ENCODE measurements at places on chromosomes 16 and 17. TPM values are rescaled to one million over a fixed set of nuclear protein-coding genes. Genes with fewer than 3 reads are reported as not detected.

GRCh38 chr16:84115919-84116719, 623 bp downstream of the MBTPS1 start:
- DNase-seq: peak; percentile 32

- peak; percentile 73 for DNase-seq
These were observed 4.2 kb downstream of the IRX3 start for GRCh38 chr16:54282202-54282927.

- DNase-seq: peak; percentile 30
These were observed 932 bp downstream of the ZNF267 start for GRCh38 chr16:31874366-31875111.

DNA sequence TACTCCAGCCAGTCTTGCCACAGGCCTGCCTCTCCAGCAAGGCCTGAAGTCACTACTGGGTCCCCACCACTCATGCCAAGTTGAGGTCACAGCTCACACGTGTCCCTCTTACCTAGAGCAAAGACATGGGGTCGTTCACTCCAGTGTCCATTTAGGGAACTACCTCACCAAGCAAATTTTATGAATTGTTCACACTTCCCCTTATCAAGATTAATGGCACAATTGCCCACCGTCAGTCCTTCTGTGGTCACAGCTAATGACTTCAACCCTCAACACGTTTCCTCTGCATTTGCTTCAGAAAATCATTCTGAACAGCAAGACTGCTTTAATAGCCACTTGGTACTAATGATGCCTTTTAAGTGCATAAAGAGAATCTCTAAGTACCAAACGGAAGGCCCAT, 14.6 kb downstream of the IRX6 start:
- DNase-seq: no peak

DNA sequence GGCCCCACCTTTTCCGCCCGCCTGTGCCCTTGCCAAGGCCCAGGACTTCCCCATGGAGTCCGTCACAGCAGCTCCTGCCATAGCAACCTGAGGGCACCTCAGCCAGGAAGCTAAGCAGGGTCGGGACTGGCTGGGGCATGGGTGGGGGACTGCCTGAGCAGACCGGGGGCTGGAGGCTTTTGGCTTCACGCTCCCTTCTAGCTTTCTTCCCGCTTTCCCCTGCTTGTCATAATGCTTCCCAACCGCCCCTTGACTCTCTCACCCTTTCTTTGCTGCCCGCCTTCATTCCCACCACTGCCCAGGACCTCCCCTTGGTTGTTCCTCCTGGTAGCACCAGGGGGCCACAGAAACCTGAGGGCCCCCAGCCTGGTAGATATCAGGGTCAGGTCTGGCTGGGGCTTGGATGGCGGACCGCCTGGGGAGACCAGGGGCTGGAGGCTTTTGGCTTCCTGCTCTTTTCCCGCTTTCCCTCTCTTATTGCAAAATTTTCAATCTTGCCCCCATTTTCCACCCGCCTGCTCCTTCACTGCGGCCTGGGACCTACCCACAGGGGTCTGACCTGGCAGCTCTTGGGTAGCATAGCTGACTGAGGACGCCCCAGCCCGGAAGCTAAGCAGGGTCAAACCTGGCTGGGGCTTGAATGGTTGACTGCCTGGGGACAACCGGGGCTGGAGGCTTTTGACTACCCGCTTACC, 2287.7 kb downstream of the TP53TG3F start:
- DNase-seq: no peak

DNA sequence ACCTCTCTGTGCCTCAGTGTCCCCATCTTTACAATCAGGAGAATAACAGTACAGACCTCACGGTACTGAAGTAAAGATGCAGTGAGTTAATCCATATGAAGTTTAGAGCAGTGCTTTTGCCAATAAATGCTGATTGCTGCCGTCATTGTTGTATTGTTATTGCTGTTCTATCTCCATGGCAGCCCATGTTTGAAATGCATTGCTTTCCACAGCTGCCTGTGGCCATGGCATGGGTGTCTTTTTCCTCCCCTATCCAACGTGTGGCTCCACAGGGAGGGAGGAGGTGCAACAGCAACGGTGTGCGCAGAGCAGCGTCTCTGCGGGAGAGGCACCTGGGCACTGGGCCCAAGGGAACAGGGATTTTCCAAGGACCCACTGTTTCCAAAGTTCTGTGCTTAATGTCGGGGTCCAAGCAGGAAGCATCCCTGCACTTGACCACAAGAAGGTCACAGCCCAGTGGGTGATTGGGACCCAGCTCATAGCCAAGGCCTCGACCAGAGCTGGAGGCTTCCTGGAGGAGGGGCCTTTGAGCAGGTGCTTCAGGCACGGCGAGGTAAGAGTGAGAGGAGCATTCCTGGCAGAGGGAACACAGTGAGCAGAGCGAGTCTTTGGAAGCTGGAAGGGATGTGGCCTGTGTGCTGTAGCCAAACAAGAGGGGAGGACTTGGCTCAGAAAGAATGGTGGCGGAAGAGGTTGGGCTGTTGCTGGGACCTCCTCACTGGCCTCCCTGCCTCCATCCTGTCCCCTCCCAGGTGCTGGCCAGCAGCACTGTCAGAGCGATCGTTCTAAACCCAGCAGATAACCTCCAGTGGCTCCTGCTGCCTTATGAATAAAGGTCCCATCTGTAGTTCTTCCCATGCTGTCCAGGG, 3.9 kb downstream of the RAI1 start:
- no peak for DNase-seq

DNA sequence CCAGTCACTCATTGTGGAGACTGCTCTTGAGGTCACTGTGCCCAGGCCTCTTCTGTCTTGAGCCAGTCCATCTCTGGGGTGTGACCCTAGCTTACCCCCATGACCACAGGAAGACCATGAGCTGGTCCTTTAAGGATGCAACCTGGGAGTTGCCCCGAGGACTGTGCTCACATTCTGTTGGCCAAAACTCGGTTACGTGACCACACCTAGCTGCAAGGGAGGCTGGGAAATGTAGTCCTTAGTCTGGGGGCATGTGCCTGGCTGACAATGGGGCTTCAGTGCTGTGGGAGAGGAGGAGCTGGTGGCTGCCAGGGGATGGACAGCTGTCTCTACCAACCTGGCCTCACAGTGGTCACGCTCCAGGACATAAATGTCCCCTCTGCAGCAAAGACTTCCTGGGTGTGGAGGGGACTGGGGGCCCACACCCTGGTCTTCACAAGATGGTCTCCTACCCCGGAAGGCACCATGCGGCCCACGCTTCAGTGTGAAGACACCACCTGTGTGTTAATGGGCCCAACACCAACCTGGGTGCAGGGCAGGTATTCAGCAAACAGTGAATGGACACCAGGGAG, 55.4 kb downstream of the JPH3 start:
- DNase-seq: no peak

GRCh38 chr17:61970030-61970429, 42.2 kb upstream of the INTS2 start:
- DNase-seq: no peak

DNA sequence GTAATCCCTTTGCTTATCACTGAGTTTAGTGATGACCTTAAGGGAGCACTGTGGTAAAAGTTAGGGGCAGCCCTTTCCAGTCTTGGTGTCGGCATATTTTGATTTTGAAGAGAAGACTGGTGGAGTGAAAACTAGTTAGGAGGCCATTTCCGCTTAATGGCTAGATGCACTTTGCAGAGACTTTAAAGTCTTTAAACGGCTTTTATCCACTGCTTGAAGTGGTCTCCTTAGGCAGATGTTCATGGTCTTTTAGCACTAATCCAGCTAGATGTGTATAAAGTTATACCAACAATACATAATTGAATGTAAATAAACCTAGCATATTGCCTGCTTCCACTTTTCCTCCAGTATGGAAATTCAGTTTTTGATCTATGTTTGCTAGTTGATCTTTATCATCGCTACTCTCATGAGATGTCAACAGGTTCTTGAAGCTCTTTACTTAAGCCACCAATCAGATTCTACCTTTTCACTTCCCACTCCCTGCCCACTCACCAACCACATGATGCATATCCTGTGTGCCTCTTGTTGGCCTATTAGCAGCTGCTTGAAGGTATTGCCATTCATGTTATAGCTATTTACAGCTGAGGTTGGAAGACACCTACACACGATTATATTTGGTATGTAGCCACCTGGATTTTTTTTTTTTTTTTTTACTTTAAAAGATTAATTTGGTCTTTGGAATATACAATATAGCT, 132.0 kb downstream of the NLK start:
- DNase-seq: no peak

DNA sequence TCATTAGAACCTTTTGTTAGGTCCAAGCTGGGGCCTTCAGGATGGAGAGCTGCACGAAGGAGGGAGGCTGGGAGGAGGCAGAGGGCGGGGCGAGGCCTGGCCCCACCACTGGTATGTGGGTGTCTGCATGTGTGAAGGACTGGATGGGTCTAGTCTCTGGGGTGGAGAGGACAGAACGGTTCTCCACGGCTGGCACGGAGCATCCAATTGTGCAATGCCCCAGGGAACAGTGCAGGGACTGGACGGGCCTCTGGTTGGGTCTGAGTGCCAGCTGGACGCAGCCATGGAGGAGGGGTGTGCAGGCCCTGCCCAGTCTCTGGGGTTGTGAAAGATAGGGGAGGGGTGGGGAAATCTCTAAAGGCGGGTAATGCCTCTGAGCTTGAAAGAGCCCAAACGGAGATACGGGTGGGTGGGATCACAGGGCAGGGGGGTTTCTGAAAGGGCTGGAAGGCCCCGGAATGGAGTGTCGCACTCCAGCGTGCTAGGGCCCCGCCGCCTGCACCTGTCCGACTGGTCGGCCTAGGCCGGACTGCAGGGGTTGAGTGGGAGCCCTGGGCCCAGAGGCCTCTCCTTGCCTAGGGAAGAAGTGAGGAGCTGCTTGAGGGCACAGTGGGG, 1.6 kb downstream of the PPL start:
- no peak for DNase-seq

GRCh38 chr16:53261276-53261675, 173.0 kb upstream of the RBL2 start:
- no peak for DNase-seq

DNA sequence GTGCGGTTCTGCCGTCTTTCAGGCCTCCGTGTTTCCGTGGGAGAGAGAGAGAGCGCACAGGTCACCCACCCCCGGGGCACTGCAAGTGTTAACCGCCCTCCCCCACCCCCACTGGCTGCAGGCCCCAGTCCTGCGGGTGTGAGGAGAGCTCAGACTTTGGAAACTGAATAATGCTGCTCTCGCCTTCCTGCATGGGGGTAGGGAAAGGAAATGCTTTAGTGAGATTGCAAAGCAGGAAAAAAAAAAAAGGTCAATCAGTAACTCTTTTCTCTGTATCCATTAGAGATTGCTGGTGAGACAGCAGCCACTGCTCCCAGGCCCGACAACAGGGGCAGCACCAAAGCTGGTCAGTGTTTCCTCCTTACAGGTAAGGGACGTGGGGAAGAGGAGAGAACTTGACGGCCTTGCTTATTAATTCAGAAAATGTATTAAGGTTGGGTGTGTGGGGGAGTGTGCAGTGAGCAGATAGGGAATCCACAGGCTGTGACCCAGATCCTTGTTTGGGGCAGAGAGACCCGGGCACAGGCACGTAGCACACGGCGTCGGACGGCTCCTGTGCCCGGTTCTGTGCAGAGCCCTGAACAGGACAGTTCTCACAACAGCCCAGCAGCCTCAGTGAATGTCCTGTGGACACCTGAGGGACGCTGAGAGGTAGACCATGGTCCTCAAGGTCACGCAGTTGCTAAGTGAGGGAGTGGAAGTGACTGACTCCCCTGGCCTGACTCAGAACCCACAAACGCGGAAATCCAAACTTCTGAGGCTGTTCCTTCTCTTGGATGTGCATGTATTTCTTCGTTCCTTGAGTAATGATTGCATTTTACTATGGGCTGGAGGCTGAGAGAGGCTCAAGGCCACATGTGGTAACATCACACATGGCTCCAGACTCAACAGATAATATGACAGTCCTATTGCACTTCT, 156.5 kb downstream of the FOXL1 start:
- no peak for DNase-seq

- DNase-seq: no peak
These were observed 5.3 kb downstream of the GPRC5B start for GRCh38 chr16:19879241-19879792.

DNA sequence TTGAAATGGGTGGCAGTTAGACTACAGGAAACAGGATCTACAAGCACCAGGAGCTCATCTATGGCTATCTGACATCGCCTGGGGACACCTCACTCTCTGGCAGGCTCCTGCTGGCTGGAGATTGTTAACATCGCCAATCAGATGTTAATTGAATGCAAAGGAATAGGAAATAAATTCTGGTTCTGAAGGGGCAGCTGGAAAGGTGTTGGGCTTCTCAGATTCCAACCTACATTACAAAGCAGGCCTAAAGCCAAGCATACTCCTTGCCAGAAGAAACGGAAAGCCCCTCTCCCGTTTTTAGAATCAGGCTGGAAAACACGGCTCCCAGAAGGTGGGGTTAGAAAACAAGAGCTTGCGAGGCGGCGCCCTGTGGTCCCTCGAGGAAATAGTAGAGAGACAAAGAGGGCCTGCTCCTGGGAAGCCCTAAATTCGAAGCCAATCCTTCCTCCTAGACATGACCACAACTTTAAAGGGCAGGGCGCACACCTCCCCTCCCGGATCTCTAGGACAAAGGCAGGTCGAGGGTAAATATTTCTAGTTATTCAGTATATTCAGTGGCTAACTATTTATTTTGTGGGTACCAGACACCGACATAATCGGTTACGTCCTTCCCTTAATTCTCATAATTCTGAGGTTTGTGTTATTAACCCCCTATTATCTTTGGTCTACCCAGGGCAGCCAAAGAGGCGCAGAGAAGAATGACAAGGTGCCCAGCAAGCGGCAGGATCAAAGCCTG, 763 bp upstream of the TOM1L1 start:
- peak; percentile 14 for DNase-seq

GRCh38 chr16:10141671-10142070, 40.6 kb downstream of the GRIN2A start:
- DNase-seq: peak; percentile 41

DNA sequence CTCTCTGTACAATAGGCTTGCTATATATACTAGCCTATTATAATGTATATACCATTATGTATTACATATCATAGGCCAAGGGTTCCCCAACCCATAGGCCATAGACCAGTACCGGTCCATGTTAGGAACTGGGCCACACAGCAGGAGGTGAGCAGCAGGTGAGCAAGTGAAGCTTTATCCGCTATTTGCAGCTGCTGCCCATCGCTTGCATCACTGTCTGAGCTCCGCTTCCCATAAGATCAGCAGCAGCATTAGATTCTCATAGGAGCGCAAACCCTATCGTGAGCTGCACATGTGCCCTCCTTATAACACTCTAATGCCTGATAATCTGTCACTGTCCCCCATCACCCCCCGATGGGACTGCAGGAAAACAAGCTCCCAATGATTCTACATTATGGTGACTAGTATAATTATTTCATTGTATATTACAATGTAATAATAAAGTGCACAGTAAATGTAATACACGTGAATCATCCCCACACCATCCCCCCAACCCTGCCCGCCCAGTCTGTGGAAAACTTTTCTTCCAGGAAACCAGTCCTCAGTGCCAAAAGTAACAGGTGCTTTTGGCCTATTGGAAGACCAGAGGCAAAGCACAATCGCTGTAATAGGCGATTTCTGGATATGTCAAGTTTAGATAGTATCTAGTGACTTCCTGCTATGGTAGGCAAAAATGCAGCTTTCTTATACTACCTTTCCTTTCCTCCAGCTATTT, 84.1 kb downstream of the MYH11 start:
- DNase-seq: no peak

Gene KRTAP2-2
- not detected for polyA plus RNA-seq

Gene C1QTNF1
- 1.9 TPM for polyA plus RNA-seq

Gene KRTAP3-2
- polyA plus RNA-seq: not detected

Gene SNAI3
- 0.58 TPM for polyA plus RNA-seq

Gene PIK3R6
- 0.85 TPM for polyA plus RNA-seq

Gene TAT
- polyA plus RNA-seq: 0.17 TPM

Data from left kidney (tissue), 8 donors.